ENCODE measurements at places on chromosomes 2 and 18. TPM values are rescaled to one million over a fixed set of nuclear protein-coding genes. Genes with fewer than 3 reads are reported as not detected.

KCNJ3 gene
- polyA plus RNA-seq, result not detected

OTX1 gene
- polyA plus RNA-seq, result not detected

ASIC4 gene
- polyA plus RNA-seq, result not detected

ABCG5 gene
- polyA plus RNA-seq, result not detected

COL3A1 gene
- polyA plus RNA-seq, result 519 TPM

POMC gene
- 0.33 TPM for polyA plus RNA-seq

DQX1 gene
- polyA plus RNA-seq, result not detected

UGT1A4 gene
- not detected for polyA plus RNA-seq

Measured in fibroblast of lung (primary cell).